COLO829 (cell line): ENCODE measurements at places on chromosomes 16 and 17.

DNA sequence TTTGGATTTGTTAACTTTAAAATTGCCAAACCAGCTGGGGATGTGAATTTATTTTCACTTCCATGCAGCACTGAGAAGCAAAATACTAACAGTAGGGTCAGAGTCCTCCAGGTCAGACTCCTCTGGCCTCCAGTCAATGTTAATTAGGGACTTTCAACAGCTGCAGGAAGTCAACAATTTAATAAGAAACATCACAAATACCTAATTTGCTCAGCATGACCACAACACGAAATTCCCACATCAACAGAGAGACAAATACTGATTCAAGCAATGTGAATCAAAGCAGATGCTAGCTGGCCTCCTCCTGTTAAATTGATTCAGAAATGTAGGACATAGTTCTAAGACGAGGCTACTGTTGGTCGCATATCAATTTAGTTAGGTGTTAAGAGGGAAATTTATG is 111.7 kb downstream of the ABCA8 start:
- DNase-seq: no peak

GRCh38 chr16:4802659-4803287 is 340 bp upstream of the ROGDI start:
- peak; percentile 97 for DNase-seq

DNA sequence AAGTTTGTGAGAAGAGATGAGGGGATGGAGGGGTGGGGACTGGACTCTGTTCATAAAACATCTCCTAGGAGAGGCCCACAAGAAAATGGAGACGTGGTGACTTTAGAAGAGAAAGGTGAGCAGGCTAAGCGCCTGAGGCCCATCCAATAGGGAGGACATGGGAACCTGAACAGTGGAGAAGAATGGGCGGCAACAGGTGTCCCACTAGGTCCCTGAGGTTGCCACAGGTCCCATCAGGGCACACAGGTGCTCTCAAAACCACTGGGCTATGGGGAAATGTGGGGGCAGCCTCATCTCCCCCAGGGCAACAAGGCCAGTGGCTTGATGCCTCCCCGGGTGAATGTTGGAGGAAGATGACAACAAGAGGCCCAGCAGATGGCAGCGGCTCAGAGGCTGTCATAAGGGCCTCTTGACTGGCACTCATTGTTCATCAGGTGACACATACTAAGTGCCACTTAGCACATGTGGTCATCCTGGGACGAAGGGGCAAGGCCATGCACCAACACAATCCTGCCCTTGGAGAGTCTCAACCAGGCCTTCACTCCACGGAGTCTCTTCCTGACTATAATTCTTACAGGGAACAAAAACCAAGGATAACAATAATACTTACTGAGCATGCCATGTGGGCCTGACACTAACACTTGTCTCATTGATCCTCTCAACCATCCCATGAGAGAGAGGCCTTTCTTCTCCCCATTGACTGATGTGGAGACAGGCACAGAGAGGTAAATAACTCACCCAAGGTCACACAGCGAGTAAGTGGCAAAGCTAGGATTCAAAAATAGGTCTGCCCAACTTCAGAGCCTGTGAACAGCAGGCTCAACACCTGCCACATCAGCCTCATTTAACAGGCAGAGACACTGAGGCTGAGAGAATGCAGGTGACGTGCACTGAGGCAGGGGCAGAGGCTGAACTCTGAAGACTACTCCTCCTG is 38.0 kb downstream of the CUEDC1 start:
- no peak for DNase-seq

DNA sequence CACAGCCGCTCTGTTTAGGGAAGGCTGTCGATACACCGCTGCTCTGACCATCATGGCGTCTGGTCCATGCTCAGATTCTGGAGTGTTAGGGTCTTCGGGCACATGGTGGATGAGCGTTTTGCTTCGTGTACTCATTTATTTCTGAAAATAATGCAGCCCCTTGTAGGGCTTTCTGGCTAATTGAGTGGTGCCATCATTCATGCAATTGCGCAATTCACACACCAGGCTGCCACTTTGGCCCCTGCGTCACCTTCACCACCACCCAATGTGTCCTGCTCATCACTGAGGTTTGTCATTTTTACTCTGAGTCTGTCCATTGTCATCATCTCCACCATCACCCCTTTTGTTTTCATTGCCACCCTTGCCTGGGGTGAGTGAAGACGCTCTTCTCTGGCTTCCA is 557.4 kb downstream of the WWOX start:
- no peak for DNase-seq
